Hematopoietic multipotent progenitor cell treated with erythropoietin and hydrocortisone succinate and interleukin-3 and kit ligand, for 4 days (in vitro differentiated cells): ENCODE measurements at places on chromosomes 1 and 21.

- no peak for DNase-seq
Measured at GRCh38 chr1:43942411-43942810, 4.3 kb upstream of the IPO13 start.

DNA sequence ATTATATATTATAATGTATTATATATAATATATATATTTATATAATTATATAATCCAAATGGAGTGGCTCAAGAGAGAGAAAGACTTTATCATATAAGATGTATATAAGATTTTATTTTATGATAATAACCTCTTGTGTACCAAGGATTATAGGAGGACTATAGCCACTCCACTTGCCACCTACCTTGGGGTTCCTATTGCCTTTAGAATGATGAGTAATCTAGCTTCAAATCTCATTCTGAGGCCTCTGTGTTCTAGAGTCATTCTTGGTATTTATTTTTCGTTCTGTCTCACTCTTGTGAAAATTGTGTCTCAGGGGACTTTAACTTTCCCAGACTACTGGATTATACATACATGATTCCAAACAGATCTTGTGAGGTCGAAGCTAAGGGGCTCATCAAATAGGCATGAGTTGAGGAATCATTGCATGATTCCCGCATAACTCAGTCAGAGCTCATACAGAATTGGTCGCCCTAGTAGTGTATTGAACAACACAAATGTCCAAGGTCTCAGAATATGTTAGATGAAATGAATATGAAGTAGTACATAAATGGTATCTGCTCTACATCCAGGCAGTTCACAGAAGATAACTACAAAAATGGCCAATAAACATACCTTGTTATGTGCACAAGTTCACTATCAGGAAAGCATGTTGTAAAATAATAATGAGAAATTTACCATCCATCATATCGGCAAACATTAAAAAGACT lies 159.5 kb upstream of the RNPC3 start:
- peak; percentile 1 for DNase-seq

GRCh38 chr21:41737651-41738324 lies 29.1 kb downstream of the RIPK4 start:
- DNase-seq, result no peak

GRCh38 chr1:209356976-209357377 lies 226.5 kb upstream of the CAMK1G start:
- DNase-seq, result no peak

DNA sequence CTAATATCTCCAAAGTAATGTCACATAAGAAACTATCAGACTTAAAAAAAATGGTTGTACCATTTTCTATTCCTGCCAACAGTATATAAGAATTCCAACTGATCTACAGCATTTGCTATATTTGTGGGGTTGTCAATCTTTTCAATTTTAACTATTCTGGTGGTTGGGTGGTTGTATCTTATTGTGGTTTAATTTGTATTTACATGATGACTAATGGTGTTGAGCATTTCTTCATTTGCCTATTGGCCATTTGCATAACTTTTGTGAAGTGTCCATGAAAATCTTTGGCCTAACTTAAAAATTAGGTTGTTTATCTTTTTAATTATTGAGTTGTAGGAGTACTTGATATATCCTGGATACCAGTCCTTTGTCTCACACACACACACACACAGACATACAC lies 26.2 kb upstream of the LRP8 start:
- DNase-seq, result no peak

GRCh38 chr21:39381009-39381408 lies 32.1 kb upstream of the HMGN1 start:
- DNase-seq, result no peak

- no peak for DNase-seq
Measured at GRCh38 chr1:116686723-116687352, 19.3 kb upstream of the IGSF3 start.

DNA sequence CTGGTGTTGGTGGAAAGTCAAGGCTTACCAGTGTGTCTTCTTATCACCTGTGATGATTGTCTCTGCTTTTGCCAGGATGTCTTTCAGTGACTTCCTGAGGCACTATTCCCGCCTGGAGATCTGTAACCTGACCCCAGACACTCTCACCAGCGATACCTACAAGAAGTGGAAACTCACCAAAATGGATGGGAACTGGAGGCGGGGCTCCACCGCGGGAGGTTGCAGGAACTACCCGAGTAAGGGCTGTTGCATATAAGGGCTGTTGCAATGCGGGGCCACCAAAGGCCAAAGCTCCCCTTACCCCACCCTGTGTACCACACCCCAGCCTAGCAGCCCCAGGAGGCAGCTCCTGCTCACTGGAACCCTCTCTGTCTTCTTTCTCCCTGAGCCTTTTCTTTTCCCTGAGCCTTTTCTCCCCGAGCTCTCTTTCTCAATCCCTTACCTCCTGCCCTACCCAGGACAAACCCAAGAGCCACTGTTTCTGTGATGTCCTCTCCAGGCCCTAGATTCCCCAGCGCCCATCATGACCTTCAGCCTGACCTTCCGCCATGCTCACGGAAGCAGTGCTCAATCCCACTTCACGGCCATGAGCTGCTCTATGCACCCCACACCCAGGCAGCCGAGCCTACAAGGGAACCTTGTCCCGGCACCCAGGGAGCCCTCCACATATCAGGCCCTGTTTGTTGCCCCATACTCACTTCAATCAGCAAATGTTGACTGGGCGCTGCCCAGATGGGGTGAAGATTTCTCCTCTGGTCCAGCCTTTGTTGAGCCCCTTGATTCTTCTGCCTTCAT lies 40.6 kb downstream of the CAPN2 start:
- no peak for DNase-seq

- DNase-seq, result peak; percentile 79
Measured at GRCh38 chr1:33433509-33434362, 2.8 kb upstream of the PHC2 start.

DNA sequence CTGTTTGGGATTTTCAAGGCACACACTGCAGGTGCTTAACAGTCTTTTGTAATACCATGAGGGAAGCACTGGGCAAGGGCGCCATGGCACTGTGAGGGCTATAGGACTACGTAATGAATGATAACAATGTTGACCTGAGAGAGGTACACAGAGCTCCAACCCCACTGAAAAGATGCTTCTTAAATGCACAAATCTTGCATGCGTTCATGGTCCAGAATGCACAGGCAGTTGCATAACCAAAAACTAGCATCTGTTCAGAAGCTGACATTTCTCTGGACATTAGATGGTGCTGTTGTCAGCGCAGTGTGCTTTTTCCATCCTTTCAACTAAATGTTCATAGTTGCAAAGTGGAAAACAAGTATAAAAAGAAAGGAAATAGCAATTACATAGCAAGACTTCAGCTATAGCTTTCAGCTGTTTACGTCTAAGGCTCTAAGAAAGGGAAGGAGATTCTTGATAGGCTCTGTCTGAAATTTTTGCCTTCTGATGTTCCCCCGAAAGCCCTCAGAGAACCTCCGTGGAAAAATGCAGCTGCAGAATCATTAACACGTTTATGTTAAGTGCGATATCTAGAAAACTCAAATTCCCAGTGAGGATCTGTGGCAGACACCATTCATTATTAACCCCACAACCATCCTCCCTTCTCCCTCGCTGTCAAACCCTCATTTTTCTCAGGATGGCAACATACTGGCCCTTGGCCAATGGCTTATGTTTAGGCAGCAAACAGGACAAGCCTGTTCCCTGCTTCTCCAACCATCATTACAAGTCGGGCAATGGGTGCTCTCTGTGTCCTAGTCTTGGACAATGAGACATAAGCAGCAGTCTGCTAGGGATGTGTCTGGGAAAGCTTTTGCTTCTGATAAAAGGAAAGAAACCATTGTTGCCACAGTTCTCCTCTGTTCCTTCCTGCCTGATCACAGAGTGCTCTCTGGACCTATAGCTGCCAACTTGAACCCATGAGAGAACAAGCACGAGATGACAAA lies 8.2 kb upstream of the TARBP1 start:
- peak; percentile 87 for DNase-seq

DNA sequence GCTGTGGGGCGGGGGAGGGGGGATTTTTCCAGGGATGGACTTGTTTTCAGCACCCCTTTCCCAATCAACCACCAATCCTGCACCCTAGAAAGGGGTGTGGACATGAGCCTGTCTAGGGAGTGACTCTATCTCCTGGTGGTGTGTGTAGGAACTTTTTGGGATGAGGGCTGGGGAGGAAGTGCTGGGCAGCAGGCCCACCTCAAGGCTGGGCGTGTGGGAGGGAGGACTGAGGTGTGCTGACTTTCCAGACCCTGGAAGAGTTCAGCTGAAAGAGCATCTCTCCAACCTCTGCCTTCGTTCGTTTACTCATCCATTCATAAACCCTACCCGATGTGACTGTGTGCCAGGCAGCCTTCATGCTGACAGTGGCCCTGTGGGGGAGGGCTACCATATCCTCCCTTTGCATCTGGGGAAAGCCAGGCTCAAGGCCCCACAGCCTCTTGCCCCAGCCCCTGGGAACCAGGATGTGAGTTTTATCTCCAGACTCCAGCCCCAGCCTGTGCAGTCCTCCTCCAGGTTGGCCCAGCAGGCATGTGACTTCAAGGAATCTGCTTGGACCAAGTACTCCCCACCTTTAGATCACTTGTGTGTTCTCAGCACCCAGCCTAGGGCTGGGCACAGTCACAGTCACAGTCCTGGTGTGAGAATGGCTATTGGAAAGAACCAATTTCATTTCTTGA lies 6.7 kb downstream of the KNCN start:
- peak; percentile 57 for DNase-seq

DNA sequence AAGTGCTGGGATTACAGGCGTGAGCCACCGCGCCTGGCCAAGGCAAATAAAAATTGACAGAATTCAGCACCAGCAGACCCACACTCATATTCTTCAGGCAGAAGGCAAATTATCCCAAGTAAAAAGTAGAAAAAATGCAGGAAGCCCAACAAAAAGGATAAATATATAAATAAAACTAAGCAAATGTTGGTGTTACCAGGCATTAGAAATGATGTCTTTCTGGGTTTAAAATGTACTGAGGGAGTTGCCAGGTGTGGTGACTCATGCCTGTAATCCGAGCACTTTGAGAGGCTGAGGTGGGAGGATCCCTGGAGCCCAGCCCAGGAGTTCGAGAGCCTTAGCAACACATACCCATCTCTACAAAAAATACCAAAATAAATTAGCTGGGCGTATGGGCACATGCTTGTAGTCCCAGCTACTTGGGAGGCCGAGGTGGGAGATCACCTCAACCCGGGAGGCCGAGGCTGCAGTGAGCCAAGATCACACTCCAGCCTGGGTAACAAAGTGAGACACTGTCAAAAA lies 6.3 kb downstream of the INTS11 start:
- DNase-seq, result no peak

- DNase-seq, result no peak
Measured at GRCh38 chr1:49085079-49085478, 308.4 kb upstream of the BEND5 start.

GRCh38 chr1:1084372-1085170 lies 10.5 kb upstream of the RNF223 start:
- DNase-seq, result no peak

- DNase-seq, result no peak
Measured at GRCh38 chr1:116273042-116273783, 99.8 kb upstream of the ATP1A1 start.

DNA sequence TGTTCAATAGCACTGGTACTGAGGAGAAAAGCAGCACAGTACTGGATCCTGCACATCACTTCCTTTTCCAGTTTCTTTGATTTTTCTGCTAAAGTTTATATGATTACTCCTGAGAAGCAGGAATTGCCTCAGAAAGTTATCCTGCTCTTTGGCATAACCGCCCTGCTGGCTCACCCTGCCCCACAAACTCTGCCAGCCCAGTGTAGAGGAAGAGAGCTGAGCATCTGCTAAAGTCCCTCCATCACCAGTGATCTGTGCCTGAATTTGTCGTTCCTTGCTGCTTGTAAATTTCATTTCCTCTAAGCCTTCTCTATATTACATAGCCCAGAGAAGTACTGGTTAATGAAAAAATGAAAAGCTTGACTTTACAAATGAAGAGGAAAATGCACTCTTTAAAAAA lies 87.0 kb upstream of the C1orf21 start:
- no peak for DNase-seq

DNA sequence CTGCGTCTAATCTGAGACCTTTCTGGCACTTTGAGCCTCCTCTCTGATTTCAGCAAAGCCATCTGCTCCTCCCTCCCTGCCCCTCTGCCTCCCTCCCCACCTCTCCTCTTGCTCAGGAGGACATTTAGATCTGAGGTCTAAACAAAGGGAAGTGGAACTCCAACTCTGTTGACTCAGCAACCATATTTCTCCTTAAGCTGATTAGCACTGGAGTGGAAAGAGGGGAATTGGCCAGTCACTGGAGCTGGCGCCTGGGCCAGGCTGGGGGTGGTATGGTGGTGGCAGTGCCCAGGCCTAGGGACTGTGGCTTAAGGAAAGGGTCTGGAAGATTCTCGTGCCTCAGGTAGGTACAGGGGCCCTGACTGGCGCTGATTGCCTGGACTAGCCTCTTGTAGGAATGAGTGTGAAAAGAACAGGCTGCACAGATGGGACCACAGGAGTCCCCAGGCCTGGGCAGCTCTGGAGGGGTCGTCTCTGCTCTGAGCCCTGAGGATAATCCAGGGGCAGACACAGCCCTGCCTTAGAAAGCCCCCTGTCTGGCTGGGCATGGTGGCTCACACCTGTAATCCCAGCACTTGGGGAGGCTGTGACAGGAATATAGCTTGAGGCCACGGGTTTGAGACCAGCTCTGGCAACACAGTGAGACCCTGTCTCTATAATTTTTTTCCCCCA lies 11.9 kb downstream of the SH2D2A start:
- peak; percentile 55 for DNase-seq

GRCh38 chr1:29690156-29690555 lies 453.8 kb downstream of the PTPRU start:
- DNase-seq, result no peak

DNA sequence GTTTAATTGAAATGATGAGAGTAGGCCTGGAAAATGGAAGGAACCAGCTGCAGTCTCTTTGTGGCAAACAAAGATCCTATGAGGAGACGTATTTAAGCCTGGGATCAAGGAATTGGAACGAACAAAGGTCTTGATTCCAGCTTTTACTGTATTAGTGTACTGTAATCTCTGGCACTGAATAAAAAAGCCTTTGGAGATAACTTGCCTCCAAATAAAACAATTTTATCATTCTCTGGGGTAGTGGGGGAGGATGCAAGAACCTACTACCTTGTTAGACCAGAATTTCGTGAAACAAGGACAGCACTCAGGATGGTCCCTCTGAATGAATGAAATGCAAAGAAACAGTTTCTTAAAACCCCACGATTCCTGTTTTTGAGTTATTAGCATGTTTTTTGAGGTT lies 134.2 kb downstream of the RWDD3 start:
- DNase-seq, result no peak

DNA sequence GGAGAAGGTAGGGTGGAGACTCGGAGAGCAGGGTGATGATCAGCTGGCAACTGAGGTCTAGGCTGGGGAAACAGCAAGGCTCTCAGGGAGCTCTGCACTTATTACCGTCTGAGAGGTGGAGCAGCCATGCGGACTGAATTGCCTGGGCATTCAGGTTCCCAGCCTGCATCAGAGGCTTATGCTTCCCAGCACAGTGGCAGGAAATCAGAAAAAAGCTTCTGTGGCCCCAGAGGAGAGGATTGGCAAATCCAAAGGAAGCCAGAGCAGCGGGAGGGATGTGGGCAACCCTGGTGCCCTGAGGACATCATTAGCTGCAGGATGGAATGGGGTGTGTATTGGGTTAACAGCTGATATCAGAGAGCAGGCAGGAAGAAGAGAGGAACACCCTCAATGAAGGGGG lies 374.1 kb upstream of the POU3F1 start:
- no peak for DNase-seq
